ENCODE measurements at places on chromosomes 12 and 14. TPM values are rescaled to one million over a fixed set of nuclear protein-coding genes. Genes with fewer than 3 reads are reported as not detected.

The CSRP2 gene
- total RNA-seq: not detected

The B4GALNT1 gene
- 0.99 TPM for total RNA-seq

The EP400 gene
- total RNA-seq: 58.0 TPM

The ASCL1 gene
- total RNA-seq: not detected

The VWF gene
- total RNA-seq: not detected

The BIN2 gene
- 161 TPM for total RNA-seq

The BICDL1 gene
- 62.4 TPM for total RNA-seq

The KRT6C gene
- not detected for total RNA-seq

The TAS2R8 gene
- total RNA-seq: not detected

The TMEM229B gene
- 9.9 TPM for total RNA-seq

The PYGL gene
- total RNA-seq: not detected

The LAG3 gene
- 45.2 TPM for total RNA-seq

The NOP9 gene
- total RNA-seq: 35.2 TPM

The LIMA1 gene
- total RNA-seq: 19.9 TPM

The MMP14 gene
- 2.4 TPM for total RNA-seq

The LRRC43 gene
- total RNA-seq: not detected

The TAS2R20 gene
- total RNA-seq: 2.2 TPM

The SLC25A21 gene
- total RNA-seq: not detected

The ADAMTS20 gene
- total RNA-seq: not detected

The PLA2G1B gene
- total RNA-seq: not detected

The KERA gene
- not detected for total RNA-seq

The POTEM gene
- total RNA-seq: not detected

The PIWIL1 gene
- total RNA-seq: not detected

The RNU4-1 gene
- 2,335 TPM for total RNA-seq

The OR10G3 gene
- total RNA-seq: not detected

The MMP17 gene
- total RNA-seq: not detected

The RFX4 gene
- total RNA-seq: not detected

The KCNH5 gene
- total RNA-seq: not detected

The CLEC1B gene
- total RNA-seq: not detected

The SLC5A8 gene
- not detected for total RNA-seq

The VIPAS39 gene
- total RNA-seq: 18.4 TPM

Data from activated CD8-positive, alpha-beta T cell treated with anti-CD3 and anti-CD28 coated beads, Interleukin-2, amount 10 ng/mL, durations not matched to agents 7 days and 5 days (primary cell).